Suppressor macrophage (primary cell): ENCODE measurements at places on chromosomes 4 and X.

DNA sequence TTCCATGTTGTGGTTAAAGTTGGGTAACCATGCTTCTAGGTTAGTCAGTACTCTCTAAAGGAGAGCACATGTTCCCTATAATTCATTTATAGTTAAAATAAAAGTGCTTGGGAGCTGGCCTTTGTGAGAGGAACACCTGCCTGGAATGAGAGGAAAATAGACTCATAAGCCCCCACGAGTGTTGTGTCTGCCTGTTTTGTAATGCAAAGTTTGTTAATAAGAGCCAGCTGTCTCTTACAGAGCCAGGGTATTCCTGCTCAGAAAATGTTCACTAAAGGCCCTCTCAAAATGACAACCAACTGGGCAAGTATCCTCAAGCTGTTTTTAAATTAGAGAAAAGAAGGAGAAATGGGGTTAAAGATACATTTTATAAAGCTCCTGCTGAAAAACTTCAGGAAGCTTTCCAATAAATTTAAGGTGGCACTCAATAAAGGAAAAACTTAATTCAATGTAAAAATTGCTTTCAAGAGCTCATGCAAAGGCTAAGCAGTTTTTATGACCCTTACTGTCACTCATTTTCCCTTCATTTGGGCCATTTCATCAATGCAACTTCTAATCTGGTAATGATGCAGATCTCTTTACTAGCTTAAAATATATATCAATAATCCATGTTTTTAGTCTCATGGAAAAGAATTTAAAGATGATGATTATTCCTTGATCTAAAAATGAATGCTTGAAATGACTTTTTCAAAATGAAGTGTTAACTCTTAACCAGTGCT lies 793.6 kb downstream of the STPG2 start:
- no peak for DNase-seq

GRCh38 chrX:44596277-44596676 lies 53.6 kb upstream of the FUNDC1 start:
- peak; percentile 15 for DNase-seq

GRCh38 chrX:38881727-38882126 lies 80.5 kb downstream of the MID1IP1 start:
- DNase-seq: peak; percentile 48

GRCh38 chr4:25223802-25224375 lies 9.9 kb upstream of the PI4K2B start:
- peak; percentile 29 for DNase-seq

DNA sequence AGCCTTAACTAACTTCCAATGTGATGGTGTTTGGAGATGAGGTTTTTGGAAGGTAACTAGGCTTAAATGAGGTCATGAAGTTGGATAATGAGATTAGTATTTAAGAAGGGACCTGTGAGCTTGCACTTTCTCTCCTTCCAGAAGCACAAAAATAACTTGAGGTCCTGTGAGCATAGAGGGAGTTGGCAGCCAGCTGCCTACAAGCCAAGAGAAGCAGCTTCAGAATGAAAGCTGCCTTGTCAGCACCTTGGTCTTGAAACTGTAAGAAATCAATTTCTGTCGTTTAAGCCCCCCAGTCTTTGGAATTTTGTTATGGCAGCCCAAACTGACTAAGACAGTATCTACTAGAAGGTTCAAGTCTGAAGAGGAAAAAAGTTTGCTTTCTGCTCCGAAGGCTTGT lies 280.2 kb upstream of the GALNTL6 start:
- no peak for DNase-seq

GRCh38 chrX:83004012-83004411 lies 504.1 kb upstream of the POU3F4 start:
- DNase-seq: no peak

DNA sequence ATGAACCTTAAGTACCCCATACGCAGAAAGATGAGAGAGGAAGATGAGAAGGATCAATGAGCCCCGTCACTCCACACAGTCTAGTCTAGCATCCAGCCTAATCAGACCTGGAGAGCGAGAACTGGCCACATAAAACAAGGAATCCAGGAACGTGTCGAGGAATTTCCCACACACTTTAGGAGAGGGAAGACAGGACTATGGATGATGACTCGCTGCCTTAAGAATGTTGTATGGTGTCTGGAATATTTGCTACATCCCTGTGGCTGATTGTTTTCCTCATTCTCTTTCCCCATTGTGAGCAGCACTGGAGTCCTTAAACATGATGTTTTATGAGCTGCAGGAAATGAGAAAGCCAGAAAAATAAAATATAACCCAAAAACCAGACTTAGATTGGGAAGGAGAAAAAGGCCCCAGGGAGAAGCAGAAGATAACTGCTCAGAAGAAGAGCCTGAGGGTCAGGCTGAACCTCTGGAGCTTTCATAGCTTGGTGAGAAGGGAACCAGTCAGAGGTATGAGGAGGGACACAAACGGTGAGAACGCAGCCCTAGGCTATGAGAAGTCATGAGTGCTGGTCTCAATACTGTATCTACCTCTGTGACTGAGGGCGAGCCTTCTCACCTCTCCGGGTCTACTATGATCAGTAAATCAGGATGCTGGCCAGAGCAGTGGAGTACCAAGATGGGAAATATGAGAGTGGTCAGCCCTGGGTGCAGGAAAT lies 139.5 kb upstream of the NOCT start:
- no peak for DNase-seq

DNA sequence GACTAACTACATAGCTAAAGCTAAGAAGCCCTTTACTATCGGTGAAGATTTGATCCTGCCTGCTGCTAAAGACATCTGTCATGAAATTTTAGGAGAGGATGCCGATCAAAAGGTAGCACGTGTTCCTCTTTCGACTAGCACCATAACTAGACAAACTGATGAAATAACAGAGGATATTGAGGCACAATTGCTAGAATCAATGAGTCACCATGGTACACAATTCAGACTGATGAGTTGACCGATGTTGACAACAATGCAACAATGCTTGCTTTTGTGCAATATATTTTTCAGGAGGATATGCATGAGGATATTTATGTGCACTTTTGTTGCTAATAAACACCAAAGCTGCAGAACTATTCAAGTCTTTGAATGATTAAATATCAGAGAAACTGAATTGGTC lies 24.3 kb downstream of the TBCK start:
- DNase-seq: no peak

DNA sequence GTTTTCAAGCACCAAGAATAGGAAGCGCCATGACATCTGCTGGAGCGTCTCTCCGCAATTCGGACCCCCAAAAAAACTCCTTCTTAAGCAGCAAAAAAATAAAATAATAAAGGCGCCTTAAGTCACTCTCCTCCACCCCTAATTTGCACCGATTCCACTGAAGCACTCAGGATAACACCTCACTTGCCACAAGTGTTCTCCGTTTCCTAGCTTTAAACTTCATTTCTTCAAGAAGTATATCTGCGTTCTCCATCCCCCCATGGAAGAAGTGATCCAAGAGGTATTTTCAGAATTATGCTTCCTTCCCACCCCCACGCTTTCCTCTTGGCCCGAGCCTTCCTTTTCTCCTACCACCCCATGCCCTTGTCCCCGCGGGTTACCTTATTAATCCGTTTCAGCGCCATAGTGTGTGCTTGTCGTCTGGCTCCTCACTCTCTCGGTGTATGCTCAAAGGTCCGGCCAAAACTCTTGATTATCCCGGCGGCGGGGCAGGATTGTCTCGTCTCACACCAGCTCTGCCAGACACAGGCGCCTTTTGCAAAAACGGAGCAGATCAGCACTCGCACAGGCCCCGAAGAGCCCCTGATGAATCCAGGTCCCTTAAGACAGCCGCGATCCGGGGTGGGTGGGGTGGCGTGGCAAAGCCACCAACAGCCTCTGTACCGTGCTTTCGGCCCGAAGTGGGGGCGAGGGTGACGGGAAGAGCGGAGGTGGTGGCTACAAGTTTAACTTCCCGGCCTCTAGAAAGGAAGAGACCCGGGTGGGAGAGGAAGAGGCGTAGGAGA lies 1.1 kb downstream of the UBE2D3 start:
- DNase-seq: no peak

DNA sequence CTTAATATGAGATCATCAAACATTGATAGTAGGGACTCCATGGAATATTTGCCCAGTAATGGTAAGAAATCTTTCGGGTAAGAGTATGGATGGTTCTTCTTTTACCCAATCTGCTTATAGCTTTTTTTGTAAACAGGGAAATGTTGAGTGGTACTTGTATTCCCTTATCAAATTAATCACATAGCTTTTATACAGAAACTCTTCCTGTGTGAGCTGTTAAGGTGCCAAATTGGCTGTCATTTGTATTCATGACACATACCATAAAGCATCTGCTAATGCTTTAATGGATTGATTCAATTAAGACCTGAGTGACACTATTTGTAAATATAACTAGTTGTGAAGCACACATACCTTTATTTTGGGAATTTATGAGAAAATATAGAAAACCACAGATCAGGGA lies 34.2 kb downstream of the KLF3 start:
- DNase-seq: no peak

GRCh38 chr4:24973747-24974601 lies 56.8 kb downstream of the LGI2 start:
- DNase-seq: peak; percentile 84

DNA sequence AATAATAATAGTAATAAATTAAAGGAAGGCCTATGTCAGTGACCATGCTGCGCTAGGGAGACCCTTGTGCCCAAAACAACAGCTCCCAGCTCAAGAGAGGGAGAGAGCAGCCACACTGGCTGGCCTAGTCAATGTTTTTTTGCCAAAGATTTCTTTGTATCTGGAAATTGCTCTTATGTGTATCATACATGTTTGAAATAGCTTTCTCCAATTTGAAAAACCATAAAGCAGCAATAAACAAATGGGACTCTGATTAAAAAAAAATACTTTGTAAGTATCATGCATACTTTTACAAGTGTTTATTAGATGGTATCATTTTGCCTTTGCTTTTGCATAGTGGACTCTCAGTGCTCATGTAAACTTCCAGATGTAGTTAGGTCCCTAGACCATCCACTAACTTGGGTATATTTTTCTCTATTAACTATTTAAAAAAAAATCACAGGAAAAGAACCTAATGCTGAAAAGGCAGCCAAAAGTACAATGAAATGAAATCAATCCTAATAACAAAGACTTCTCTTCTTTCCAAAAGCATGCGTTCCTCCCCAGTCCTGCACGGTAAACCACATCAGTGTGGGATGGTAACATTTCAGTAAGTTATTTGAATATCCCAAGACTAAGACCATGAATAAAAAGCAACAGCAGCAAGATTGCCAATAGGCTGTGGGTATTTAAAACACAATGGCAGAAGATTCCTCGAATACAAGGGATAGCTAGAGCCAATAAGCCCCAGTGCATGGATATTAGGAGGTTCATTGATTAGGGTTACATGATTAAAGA lies 117.6 kb downstream of the PALLD start:
- DNase-seq: no peak

GRCh38 chrX:1172496-1172895 lies 40.0 kb downstream of the CRLF2 start:
- no peak for DNase-seq

GRCh38 chrX:23788946-23789345 lies 6.0 kb downstream of the SAT1 start:
- no peak for DNase-seq

- DNase-seq: no peak
Observed at GRCh38 chr4:127957105-127957504, 7.9 kb downstream of the MFSD8 start.

DNA sequence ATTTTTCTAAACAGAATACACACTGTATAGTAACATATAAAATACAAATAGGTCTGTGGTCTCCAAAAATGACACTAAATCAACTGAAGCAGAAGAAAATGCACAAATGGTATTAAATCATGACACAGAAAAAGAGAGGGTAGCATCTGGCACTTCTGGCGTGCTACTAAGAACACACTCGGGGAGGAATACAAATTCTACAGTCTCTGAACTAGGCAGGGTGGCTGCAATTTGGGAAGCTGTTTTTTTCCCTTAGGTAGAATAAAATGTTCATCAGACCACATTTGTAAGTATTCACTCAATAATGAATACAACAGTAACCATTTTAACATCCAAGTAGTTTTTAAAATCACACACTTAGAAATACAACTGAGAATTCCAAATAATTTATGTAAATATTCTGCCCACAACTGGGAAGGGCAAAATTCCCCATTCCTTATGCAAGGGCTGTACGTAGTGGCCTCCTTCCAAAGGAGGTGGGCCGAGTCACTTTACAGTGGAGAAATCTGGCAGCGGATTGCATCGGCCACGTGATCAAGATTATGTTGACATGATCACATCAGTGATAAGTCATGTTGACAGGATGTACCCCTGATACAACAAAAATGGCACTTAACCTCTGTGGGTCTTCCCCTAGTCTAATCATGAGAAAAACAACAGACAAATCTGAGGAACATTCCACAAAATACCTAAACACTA lies 101.1 kb downstream of the TSPAN5 start:
- DNase-seq: no peak

- no peak for DNase-seq
Observed at GRCh38 chrX:16804923-16805464, 18.7 kb downstream of the TXLNG start.

DNA sequence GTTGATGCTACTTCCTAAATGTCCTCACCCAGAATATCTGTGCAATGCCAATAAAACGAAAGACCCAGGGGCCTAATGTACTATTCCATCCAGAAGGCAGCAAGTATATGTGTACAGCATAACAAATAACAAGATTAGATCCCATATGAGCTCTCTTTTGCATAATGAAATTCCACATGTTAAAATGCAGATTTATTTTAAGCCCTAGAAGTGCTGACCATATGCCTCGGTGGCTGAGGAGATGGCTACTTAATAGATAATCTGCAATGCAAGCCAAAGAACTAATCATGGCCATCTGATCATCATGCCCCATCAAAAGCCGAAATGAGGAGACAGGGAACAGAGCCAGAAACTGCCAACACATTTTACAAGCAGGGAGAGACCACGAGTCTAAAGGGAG lies 293.5 kb downstream of the KCNIP4 start:
- no peak for DNase-seq

DNA sequence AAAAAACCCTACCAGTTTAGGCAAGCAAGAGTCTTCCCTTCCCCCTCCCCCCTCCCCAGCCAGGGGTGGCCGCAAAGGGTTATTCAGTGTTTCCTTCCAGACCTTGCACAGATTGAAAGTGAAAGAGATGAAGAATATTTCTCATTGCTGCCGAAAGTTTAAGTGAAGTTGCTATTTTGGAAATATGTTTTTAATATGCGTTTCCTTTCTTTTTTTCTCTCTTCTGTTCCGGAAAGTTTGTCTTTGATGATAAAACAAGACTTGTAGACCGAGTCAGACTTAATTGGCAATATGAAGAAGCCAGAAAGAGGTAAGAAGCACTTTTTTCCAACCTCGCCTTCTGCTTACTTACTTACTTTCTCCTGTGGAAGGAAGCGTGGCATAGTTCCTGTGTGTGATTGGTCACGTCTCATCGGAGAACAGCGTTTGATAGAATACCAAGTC lies 58.5 kb upstream of the CLCN4 start:
- no peak for DNase-seq

DNA sequence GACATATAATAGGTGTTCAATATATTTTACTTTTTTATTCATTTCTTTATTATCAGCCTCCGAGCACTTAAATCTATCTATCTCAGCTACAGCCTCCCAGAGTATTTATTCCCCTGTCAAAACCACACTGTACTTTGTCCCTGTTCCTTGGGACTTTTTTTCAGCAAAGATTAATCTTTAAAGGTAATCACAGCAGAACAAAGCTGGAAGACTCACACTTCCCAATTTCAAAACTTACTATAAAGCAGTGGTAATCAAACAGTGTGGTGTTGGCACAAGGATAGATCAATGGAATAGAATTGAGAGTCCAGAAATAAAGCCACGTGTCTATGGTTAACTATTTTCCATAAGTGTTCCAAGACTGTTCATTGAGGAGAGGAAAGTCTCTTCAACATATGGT lies 59.7 kb downstream of the KLHL13 start:
- DNase-seq: no peak
